NCI-H187 treated with DMSO at 0.1 percent for 48 hours (cell line): ENCODE measurements at places on chromosomes 16 and 17.
A peak's percentile ranks its signal among the peaks of the same experiment; 100 is the strongest.

- no peak for DNase-seq
Measured at GRCh38 chr17:11882716-11883115, 114.6 kb downstream of the ZNF18 start.

- no peak for DNase-seq
Measured at GRCh38 chr17:82029990-82030469, 1.4 kb upstream of the RAC3 start.

- DNase-seq = no peak
Measured at GRCh38 chr16:48911700-48912099, 301.7 kb upstream of the N4BP1 start.

- no peak for DNase-seq
Measured at GRCh38 chr17:28136923-28137322, 94.4 kb downstream of the NLK start.

- no peak for DNase-seq
Measured at GRCh38 chr16:19851476-19851875, 33.2 kb downstream of the GPRC5B start.

GRCh38 chr17:13792314-13792713, 190.6 kb upstream of the HS3ST3A1 start:
- no peak for DNase-seq

GRCh38 chr17:60445144-60445543, 22.9 kb downstream of the CHCT1 start:
- no peak for DNase-seq

DNA sequence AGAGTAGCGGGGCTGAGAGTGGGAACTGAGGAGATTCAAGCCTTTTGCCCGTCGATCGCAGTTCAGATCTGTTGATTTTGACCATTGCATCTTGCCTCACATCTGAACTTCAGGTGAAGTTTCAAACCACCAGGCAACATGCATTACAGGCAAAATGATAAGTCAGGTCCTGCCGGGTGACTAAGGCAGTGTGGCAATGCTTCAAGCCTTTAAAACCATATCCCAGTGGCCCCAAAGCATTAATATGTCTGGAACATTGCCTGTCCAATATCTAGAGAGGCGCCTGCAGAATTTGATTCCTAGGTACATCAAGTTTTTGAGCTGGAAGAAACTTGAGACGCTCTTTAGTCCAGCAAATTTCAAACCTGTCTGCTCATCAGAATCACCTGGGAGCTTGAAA, 502.8 kb downstream of the MAF start:
- DNase-seq = no peak

DNA sequence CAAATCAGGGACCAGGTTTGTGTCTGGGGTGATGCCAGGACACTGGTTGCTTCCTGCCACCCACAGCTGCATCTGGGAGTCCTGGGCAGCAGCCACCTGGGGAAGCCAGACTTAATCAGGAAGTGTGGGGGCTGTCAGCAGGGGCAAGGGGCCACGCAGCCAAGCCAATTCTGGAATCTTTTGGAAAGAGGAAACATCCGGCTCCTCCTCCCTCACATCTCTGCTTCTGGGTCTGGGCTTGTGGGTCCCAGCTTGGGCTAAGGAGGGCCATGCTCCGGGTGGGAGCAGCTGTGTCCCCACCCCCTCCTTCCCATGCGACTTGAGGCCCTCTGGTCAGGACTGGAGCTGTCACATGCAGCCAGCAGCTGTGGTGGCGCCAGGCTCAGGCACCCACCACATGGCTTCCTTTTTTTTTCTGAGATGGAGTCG, 37.0 kb upstream of the CCDC182 start:
- no peak for DNase-seq

DNA sequence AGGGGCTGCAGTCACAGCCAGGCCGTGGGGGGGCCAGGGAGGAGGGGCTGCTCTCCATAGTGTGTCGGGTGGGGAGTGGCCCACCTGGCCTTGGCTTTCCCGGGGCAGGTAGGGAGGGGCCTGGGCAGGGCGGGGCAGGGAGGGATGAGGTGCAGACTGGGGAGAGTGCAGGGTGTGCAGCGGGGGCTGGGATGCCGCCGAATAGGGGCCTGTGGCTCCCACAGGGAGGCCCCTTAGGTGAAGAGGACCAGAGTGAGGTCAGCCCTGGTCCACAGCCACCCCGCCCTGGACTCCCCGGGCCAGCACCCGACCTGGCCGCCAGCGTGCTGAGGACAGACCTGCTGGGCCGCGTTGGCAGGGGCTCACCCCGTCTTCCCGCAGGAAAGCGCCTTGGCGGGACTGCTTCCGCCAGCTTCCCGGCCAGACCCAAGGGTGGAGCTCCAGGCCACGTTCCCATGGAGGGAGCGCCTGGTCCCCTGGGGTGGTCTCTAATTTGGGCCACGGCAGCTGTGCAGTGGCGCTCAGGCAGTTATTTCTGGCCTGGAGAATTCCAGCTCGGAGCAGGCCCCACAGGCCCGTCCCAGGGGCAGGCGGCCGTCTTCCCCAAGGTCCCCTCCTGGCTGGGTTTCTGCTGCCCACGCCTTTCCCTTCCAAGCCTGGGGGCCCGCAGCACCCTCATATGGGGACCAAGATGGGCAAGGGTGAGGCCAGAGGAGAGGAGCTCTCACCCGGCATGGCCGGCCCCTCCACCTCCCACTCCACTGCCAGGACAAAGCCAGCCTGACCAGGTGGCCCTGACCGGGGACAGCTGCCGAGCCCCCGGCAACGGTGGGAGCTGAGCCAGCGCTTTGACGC, 27.9 kb downstream of the CACNA1H start:
- DNase-seq = no peak

DNA sequence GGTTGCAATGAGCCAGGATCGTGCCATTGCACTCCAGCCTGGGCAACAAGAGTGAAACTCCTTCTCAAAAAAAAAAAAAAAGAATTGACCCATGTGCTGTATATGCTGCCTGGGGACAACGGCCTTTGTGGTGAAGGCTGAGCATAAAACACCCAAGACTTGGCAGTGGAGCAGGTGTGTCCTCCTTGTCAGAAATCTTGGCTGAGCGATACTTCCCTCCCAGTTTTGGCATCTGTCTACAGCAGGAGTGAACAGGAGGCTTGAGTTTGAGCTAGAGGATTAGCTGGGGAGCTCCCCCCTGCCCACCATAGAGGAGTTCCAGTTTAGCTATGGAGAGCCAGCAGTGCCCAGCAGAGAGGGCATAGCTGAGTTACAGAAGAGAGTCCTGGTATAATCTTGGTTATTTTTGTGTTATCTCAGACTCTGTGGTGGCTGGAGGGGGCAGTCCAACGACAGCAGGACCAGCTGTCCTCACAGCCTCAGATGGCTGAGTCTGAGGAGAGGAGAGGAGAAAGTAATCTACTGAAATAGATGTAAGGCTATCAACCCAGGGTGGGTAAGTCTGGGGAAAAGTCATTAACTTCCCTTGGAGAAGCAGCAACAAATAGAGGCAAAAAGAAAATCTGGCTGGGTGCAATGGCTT, 18.4 kb downstream of the SP2 start:
- no peak for DNase-seq

- DNase-seq = no peak
Measured at GRCh38 chr16:57924514-57924913, 46.4 kb downstream of the CNGB1 start.

- no peak for DNase-seq
Measured at GRCh38 chr17:7478276-7479212, 887 bp downstream of the ZBTB4 start.

- DNase-seq = peak; percentile 51
Measured at GRCh38 chr17:57294629-57295501, 38.5 kb downstream of the MSI2 start.

- no peak for DNase-seq
Measured at GRCh38 chr16:78325468-78326352, 226.3 kb downstream of the WWOX start.

DNA sequence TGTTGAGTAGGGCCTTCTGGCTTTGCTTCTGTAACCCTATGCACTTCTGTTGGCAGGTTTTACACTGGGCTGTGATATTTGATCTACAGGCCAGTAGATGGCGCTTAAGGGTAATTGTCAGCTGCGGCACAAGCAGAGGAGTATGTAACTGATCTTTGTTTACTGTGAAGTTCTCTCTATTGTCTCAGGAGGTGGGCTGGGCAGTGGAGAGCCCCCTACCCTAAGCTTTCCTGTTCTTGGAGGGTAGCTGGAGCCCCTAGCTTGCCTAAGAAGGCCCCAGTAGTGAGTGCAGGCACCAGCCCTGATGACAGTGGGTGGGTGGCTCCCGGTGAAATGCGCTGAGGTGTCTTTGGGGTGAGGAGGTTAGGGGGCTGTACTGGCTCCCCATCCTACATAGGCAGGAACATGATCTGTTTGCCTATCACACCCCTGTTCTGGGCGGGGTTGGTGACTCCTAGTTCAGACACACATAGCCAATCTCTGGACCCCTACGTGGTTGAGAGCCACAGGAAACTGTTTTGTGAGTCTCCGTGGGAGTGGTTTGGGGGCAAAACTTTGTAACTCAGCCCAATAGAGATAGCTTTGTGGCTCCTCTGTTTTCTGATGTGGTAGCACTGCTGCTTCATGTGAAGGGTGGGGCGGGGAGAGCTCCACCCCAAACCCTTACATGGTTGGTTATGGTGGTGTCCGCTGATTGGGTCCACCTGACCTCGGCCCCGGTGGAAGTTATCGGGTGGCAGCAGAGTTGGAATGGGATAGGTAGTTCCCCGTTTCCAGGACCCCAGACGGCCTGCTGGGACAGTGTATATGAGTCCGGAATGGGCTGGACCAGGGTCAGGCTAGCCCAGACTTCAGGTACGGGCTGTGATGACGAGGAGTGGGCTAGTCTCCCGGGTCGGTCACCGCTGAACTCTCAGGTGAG, 60.4 kb downstream of the SLFN11 start:
- DNase-seq = no peak

- no peak for DNase-seq
Measured at GRCh38 chr16:66262253-66263167, 104.0 kb upstream of the CDH5 start.

DNA sequence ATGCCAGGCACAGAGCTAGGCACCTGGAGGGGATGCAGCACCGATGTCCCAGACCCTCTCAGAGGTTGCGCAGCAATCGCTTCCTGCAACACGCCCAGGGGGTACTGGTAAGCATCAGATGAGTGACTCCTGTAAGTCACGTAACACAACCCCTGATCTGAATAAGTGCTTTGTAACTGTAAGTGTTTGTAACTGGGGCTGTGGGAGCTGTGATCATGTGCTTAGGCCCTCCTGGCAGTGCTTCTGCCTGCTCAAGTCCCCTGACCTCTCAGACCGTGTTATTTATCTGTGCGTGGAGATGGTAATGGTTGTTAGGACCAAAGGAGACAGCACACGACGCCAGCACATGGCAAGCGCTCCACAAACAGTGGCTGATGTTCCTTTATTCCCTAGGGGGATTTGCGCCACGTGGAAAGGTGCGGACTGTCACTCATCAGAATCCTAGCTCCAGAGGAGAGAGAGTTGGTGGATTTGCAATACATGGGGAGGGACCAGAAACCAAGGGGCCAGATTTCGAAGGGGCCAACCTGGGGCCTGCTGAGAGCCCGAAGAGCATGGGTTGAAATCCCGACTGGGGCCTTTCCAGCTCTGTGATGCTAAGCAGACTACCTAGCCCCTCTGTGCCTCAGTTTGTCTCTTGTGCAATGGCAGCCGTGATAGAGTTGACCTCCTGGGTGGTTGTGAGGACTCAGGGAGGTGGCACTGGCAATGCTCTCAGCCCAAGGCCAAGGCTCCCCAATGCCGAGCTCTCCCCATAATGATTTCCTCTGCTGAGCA, 151.8 kb downstream of the IRF8 start:
- DNase-seq = no peak

- no peak for DNase-seq
Measured at GRCh38 chr16:24046442-24046841, 209.7 kb upstream of the CACNG3 start.

DNA sequence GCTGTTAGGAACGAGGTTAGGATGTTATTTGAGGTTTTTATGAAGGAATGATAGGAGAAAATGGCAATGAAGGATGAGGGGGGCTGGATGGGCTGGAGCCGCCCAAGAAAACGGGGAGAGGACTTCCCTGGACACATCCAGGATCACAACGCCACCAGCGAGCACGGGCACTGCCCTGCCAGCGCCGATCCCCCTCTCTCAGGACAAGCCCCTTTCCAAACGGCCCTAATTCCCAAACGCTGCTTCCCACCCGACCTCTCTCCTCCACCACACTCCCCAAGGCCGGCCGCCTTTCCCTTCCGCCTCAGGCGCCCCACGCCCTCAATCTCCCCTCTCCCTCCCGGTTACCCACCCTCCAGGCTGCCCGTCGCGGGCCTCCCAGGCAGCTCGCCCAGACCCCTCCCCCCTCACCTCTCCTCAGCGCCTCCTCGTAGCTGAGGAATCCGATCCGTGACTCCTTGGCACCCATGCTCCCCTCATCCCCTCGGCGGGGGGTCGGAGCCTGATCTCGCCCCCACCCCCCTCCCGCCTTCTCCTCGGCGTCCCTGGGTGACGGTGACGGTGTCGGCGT, 377 bp downstream of the USP32 start:
- DNase-seq = no peak

DNA sequence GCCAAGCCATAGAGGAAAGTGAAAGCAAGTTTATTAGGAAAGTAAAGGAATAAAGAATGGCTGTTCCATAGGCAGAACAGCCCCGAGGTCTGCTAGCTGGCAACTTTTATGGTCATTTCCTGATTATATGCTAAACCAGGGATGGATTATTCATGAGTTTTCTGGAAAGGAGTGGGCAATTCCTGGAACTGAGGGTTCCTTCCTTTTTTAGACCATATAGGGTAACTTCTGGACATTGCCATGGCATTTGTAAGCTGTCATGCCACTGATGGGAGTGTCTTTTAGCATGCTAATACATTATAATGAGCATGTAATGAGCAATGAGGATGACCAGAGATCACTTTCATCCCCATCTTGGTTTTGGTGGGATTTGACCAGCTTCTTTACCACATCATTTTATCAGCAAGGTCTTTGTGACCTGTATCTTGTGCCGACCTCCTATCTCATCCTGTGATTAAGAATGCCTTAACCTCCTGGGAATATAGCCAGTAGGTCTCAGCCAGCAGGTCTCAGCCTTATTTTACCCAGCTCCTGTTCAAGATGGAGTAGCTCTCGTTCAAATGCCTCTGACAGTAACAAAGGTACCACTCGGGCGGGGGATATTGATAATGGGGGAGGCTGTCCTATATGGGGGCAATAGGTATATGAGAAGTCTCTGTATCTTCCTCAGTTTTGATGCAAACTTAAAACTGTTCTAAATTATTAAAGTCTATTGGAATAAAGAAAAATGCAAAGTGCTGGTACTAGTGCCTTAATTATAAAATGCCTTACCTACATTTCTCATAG, 38.9 kb upstream of the HELZ start:
- no peak for DNase-seq

GRCh38 chr17:1847191-1847590, 17.4 kb downstream of the RPA1 start:
- no peak for DNase-seq

DNA sequence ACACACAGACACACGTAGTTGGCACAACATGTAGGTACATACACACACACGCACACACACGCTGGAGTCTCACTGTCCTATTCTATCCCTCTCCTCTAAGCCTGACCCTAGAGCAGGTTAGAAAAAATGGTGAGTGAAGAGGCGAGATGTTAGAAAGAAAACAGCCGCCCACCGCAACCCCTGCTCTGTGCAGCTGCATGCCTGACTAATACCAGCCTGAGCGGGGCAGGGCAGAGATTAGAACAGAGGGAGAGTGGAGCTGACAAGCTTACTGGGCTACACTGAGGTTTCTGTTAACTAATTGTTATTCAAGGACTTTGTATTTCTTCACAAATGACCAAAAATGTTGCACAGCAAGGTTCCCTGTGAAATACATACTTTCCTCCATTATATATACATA, 59.8 kb downstream of the AMFR start:
- DNase-seq = no peak
